ENCODE measurements at places on chromosomes 7 and 10.

DNA sequence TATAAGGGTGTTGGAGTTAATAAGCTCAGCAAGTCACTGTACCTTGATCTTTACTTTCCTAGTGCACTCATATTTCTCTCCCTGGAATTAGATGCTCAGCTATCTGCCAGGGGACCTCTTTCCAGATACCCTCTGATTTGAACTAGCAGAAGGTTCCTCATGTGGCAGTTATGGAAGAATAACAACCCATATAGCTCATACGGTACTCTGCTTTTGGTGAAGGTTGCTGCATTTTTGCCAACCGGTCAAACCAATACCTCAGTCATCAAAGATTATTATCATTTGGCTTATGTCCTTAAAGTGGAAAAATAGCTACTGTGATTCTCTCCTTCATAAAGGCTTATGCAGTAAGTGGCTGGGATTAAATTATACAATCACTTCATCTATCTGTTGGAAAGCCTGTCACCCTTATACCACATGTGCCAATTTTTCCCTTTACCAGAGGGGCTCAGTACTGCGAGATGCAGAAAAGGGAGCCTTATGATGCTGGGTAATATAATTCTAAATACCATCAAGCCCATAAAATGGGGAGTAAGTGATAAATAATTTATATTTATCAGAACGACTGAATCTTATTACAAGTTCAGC, 43.4 kb upstream of the PTER start:
- no peak for DNase-seq

GRCh38 chr7:82382276-82382675, 61.3 kb downstream of the CACNA2D1 start:
- no peak for DNase-seq

DNA sequence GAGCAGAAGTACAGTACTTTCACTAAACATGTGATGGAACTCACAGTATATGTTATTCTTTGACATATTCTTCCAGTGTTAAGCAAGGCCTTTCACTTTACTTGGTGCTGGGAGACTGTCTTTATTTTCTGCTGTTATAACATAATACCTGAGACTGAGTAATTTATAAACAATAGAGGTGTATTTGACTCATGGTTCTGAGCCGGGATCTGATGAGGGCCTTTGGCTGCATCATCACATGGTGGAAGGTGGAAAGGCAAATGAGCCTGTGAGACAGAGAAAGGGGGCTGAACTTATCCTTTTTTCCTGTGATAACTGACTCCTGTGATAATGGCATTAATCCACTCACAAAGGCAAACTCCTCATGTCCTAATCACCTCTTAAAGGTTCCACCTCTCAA, 1.4 kb downstream of the SUPV3L1 start:
- no peak for DNase-seq

DNA sequence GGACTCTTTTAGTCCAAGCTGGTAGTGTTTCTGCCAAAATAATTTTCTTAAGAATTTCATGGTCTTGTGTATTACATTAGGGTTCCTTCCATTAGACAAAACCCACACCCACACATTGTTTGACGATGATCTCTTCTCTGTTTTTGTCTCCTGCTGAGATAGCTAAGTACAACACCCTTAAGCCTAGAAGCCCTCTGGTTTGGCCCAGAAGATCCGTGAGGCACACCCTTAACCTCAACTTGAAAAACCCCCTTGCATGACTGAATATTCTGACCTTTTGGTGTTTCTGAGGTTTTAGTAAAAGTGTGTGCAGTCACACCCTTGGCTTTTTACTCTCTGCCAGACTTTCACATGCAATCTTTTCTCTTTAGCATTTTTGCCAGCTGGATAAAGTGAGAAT, 29.3 kb upstream of the ERCC6 start:
- DNase-seq = no peak

DNA sequence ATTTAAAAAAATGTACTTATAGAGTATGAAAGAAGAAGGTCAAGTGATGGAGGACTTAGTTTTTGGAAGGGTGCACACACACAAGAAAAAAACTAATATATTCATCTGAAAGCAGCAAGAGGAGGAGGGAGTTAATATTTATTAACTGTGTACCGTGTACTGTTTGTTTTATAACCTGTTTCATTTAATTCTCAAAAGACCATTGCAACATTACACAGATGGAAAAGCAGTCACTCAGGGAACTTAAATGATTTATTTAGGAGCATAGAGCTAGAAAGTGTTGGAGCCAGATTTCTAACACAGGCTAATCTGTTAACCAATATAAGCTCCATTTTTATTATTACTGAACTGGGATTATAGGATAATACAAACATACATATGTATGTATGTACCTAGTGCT, 36.7 kb downstream of the GLCCI1 start:
- DNase-seq = no peak

DNA sequence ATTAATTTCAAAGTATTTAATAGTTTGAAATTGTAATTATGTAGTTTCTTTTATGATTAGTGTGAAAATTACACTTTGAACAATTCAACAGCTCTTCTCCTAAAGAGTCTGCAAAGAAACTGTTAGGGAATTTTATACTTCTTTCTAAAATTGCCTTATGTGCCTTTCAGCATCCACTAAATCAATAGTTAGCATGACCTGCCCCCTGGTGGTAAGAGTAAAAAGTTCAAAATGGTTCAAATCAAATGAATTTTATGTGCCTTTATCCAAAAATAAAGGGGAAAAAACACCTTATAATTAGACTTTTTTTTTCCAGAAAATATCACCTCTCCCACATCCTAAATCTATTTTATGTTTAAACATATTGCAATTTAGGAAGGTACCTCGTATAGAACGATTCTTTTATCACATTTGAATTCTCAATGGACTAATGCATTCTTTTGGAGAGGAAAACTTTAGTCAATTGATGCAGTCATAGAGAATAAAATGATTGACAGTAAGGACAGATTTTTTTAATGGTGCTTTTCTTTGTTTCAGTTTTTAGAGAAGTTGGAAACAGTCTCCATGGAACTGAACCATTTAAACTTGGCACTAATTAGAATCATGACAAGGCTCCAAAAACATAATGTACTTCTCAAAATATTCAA, 163.7 kb downstream of the SEMA3D start:
- DNase-seq = no peak

DNA sequence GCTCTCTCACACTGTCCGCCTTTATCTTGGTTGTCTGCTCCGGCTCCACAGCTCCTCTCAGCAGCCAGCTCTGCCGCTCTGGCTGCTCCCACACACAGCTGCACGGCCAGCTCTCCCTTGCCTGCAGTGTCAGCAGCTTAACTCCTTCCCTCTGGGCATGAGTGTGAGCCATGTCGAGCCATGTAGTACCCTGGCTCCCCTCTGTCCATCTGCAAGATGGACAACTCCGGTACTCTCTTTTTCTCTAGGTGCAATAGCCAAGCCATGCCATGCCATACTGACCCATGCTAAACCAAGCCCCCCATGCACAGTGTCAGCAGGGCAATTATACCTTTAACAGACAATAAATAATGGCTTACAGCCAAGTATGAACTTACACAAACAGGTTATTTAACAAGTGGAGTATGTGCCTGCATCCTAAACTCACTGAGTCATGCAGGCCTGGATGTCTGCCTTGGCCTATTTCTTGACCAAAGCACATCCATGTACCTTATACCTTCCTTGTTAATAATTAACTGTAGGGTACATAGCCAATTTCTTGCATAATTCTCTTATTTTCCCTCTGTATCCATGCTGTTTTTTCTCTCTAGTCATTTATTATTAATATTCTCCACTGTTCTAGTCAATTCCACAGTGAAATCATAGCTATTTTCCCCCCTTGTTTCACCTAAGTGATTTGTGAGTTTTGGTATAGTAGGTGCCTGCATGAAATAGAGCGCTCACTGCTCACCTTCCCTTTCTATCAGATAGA, 170.9 kb downstream of the CDK14 start:
- DNase-seq = peak; percentile 34

- DNase-seq = no peak
These were observed 303.9 kb upstream of the NRP1 start for GRCh38 chr10:33638374-33638773.

DNA sequence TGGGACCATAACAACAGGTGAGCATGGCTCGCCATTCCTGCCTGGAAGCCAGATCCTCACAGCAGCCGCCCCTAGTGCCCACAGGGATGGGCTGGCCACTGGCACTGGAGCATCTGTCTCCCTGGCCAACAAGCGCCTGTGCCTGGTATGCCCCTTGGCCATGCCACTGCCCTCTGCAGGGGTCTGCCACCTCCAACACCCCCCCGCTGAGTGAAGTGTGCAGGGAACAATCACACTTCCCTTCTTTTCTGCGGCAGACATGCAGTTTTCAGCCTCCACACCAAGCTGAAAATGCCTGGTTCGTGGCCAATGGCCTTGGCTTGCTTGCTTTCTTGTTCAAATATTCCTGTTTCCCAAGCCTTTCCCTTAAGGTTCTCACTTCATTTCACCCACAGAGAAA, 50.7 kb downstream of the HSPA12A start:
- DNase-seq = no peak

DNA sequence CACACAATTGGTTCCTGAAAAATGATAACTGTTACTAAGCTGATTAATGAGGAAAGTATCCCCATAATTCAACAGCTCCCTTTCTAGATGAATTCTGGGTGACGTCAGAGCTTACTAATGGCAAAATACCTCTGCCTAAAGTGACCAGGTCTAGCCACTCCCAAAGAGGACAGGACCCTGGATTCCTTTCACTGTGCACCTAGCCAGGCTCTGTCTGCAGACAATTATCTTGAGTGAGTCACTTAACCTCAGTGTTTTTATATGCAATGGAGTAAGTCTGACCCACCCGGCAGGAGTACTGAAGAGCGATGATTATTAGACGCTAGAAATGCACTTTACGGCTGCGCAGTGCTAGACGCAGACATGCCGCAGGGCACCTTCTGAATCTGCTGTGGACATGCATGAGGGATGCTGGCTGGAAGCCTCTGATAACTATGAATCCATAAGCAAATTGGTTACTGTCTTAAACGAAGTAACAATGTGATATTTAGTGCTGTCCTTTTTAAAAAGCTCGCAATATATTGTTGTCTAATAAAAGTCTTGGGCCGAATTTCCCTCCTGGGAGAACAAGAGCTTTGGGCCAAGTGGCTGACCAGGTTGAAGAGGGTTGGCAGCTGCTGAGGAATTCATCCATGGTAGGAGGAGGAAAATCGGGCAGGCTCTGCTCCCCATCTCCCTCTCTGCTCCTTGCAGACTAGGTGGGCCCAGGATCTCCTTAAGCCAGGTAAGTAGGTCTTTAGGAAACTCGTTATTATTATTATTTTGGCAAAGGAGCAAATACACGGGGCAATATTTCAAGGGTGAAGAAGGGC, 4.6 kb upstream of the INPP5A start:
- no peak for DNase-seq

DNA sequence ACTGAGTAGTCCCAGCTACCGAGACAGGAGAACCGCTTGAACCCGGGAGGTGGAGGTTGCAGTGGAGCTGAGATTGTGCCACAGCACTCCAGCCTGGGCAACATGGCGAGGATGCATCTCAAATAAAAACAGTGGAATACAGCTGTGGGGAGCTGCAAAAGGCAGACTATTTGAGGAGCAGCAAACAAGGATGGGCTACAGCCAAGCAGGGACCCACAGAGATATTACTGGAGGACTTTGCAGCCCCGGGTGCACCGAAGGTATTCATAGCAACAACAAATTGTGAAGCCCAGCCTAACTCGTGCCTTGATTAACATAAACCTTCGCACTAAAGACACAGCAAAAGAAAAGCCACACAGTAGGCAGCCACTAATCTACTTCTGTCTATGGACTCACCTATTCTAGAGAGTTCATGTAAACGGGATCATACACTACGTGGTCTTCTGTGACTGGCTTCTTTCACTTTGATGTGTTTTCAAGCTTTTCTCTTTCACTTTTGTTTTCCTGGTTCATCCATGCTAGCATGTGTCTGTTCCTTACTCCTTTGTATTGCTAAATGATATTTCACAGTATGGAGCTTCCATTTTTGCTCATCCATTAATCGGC, 34.0 kb downstream of the PODXL start:
- DNase-seq = no peak

DNA sequence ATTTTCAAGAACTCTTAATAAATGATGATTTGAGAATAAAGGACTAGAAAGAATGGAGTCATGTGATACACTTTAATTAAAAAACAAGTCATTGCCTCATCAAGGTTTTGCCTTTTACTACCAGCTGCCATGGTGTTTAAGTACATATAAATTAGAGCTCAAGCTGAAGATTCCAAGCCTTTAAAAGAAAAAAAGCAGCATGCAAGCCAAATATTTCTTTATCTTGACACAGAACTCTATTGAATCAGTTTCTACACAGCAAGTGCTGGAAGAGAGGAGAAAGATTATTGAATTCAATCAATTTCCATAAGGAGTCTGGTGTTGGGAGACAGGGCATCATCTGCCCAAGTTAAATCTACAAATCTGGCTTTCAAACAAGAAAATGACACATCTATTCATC, 347.9 kb downstream of the WDR11 start:
- DNase-seq = no peak

DNA sequence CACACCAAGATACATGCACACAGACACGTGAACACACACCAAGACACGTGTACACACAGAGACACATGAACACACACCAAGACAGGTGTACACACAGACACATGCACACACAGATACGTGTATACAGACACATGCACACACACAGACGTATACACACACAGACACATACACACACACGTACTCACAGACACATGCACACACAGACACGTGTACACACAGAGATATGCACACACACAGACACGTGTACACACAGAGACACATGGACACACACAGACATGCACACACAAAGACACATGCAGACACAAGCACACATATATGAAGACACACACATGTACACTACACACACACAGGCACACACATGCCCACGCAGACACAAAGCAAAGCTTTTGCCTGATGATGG, 134.6 kb downstream of the TCERG1L start:
- no peak for DNase-seq

- DNase-seq = no peak
These were observed 1073.9 kb downstream of the NXPH1 start for GRCh38 chr7:9507290-9507689.

GRCh38 chr10:15842556-15843169, 17.6 kb downstream of the MINDY3 start:
- DNase-seq = no peak

DNA sequence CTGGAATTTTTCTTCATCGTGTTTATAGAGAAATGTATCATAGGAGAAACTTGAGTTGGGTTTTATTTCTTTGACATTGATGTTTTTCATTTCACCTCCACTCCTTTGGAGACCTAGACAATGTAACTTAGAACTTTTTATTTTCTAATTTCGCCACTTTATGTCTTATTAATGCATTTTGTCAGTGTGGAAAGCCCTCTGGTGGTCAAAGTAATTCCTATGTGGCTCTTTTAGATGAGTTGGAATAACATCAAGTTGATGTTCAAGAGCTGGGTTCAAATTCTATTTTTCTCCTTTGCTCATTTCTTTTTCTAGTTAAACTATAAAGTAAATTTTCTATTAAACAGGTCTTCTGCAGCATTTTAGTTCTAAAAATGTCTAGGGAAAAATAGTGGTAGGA, 478.6 kb downstream of the LRMDA start:
- no peak for DNase-seq

GRCh38 chr10:31921031-31921430, 7.6 kb downstream of the ARHGAP12 start:
- no peak for DNase-seq
